ENCODE measurements at places on chromosomes 3 and 15.

DNA sequence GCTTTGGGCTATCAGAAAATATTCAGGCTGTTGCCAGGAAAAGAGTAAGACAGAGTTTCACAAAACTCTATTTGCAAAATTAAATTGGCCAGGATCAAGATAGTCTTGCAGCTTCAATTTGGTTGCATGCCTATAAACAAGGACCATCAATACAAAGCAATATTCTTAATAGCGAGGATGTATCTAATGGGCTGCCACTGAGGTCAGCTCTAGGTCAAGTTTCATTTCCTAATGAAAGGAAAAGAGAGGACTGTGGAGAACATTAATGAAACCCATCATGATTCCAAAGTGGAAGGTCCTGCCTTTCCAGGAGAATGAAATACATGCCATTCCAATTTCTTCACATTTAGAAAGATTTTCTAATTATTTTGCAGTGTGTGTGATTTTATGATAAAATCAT lies 273.5 kb downstream of the AGBL1 start:
- no peak for DNase-seq

DNA sequence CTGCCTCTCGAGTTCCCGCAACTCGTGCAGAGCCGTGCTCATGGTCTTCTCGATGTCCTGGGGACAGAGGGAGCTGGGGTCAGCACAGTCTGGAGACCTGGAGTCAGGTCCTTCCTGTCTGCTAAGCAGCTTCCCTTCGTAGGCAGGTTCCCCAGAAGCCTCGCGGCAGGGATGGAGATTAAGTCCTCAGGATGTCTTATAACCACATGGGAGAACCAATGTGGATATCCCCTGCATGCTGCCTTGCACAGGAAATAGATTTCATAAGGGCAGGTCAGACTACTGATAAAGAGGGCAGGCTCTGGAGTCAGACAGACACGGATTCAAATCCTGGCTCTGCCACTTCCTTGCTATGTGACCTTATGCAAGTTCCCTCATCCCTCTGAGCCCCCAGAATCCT lies 22.6 kb upstream of the RAD18 start:
- no peak for DNase-seq

GRCh38 chr3:34218706-34219385 lies 420.4 kb downstream of the PDCD6IP start:
- DNase-seq, result no peak

GRCh38 chr15:25858952-25859760 lies 4.0 kb downstream of the ATP10A start:
- no peak for DNase-seq

- no peak for DNase-seq
Measured at GRCh38 chr3:23837286-23837685, 31.5 kb downstream of the UBE2E1 start.

DNA sequence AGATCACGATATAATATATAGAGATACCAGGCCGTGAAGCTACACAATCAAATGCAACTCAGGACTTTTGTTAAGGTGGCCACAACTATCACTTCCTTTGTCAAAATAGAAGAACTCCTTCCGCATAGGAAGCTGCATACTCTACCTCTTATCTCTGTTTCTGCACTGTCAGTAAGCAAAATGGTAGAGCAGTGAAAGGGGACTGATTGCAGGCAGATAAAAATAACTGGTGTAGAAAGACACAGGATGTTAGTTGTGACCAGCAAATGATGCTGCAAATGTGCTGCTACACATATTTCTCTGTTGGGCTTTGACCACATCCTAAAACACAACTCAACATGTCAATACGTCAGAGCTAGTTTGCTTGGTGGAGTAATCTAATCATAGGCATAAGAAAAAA lies 16.3 kb upstream of the TRAT1 start:
- no peak for DNase-seq

DNA sequence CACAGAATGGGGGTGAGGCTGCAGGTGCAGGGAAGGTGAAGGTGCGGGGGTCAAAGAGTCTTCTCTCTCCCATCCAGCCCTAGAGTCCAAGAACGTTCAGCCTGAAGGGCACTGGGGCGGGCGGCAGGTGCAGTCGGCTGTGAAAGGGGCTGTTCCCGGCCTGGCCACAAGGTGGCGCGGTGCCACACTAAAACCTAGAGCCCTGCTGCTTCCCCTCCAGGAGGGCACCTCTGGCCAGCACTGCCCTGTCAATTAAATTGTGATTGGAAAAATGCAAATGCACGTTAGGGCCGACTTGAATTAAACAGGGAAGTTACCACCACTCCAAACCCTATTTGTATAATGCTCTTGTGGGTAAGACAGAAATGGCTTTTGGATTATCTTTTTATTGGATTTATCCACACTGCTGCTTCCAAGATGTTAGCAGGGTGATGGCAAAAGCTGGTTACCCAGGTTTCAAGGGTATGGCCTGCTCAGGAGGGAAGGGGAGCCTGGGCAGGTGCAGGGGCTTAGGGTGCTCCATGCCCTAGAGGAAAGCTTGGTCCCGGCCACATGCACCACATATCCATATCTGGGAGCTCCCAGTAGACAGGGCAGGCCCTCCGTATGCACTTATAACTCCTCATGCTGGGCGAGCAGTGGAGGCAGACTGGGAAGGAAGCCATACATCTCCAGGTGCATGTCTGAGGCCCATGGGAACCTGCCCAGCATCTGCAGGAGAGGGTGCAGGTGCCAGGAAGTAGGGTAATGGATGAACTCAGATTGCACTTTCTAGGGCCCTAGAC lies 119.8 kb downstream of the ADCY5 start:
- peak; percentile 52 for DNase-seq

DNA sequence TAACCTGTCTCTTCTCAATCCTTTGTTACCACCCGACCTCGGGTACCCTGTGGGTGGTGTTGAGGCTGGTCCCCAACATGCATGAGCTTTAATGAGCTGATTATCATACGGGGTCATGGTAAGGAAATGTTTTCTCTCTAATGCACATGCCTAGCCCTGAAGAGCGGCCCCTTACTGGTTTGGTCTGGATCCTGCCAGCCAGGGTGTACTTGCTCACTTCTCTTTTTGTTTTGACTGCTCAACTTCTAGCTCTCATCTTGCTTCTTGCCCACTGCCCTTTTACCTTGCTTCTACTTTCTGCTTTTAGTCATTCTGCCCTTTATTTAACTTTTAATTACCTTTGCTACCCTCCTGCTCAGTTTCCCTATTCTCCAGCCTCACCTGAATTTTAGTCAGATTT lies 44.3 kb upstream of the ACAD9 start:
- no peak for DNase-seq

DNA sequence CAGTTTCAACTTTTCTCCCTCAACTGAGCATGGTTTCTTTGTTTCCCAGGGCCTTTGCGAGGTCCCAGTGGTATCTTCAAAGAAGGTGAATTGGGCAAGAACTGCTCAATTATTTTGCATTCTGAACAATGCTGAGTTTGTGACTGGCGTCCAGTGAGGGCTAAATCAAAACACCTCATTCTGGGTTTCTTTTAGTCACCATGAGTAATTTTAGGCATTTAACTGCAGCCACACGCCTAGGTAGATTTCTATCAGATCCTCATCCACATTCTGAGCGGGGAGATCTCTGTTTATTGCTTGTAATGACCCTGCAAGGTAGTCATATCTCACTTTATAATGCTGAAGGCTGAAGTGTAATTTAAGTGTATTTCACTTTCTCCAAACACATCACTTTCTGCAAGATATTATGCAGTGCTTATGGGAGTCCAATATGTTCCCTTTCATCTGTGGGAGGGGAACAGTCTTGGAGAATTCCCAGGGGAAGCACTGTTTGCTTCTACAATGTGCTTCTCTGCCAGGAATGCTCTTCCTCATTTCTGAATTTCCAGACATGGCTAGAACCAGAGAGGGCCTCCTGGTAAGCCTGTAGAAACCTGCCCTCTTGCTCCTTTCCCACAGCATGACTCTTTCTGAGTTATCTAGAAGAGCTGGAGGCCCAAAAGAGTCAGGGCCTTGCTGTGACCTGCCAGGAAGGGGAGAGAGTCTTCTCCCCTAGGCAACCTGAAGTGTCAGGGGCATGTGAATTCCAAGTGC lies 91.7 kb downstream of the FRMD4B start:
- no peak for DNase-seq

DNA sequence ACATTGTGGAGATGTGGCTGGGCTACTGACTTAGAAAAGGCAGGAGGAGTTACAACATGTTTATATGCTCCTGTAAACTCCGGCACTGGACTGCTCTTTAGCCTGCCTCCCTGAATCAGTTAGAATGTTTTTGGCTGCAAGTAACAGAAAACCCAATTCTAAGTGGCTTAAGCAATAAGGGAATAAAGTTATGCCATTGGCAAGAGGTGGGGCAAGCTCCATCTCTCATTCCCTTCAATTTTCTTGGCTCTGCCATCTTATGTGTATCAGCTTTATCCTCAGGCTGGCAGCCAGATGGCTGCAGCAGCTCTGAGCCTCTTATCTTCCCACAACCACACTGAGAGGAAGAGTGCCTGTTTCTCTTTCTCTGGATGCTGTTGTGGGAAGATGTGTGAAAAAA lies 22.4 kb upstream of the MEIS2 start:
- DNase-seq, result no peak

GRCh38 chr3:133270631-133271030 lies 129.2 kb upstream of the BFSP2 start:
- no peak for DNase-seq

- no peak for DNase-seq
Measured at GRCh38 chr15:96002890-96003859, 327.3 kb upstream of the NR2F2 start.

- no peak for DNase-seq
Measured at GRCh38 chr3:47024932-47025331, 45.5 kb downstream of the NBEAL2 start.

DNA sequence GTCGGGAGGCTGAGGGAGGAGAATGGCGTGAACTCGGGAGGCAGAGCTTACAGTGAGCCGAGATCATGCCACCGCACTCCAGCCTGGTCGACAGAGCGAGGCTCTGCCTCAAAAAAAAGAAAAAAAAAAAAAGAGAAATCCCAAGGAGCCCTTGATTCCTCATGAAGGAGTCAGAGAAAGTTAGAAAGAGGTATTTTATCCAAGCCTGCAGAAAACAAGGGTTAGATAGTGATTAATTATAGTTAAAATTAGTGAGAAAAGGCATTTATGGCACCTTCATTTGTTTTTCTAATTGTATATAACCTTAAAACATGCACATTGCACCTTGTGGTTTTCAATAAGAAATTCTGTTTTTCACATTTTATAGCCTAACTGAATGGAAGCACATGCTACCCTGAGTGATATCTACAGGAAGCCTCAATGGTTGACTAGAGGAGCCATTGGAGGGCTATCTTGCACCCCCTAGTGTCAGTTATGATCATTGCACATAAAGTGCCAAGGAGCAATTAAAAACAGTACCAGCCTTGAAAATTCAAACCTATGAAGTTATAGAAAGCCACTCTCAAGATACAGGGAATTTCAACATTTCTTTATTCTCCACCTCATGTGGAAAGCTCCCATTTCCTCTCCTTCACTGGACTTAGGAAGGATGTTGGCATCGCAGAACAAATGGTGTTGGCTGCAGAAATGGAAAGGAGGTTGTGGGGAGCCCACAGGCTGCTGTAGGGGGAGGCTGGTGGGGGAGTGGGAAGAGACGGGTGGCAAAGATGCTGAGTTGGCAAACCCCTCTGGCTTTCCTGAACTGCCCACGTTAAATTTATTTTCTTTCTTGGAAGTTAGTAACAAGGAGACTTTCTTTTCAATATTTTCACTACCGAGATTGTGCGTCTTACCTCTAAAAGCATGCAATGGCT lies 48.5 kb downstream of the ITGA11 start:
- no peak for DNase-seq

DNA sequence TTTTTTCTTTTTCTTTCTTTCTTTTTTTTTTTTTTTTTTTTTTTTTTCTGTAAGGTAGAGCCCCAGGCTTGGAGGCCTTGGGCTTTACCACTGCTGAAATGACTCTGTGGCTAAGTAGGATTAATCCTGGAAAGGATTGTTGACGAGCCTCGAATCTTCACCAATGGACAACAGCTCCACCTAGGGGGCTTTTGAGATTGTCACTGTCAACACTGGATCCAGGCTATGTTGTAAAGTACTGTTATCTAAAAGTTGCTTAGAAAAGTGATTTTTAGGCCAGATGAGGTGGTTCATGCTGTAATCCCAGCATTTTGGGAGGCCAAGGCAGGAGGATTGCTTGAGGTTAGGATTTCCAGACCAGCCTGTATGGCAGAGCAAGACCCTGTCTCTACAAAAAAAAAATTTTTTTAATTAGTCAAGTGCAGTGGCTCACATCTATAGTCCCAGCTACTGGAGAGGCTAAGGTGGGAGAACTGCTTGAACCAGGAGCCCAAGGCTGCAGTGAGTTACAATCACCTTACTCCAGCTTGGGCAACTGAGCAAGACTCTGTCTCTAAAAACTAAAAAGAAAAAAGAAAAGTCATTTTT lies 41.6 kb downstream of the KLHL18 start:
- DNase-seq, result peak; percentile 5

DNA sequence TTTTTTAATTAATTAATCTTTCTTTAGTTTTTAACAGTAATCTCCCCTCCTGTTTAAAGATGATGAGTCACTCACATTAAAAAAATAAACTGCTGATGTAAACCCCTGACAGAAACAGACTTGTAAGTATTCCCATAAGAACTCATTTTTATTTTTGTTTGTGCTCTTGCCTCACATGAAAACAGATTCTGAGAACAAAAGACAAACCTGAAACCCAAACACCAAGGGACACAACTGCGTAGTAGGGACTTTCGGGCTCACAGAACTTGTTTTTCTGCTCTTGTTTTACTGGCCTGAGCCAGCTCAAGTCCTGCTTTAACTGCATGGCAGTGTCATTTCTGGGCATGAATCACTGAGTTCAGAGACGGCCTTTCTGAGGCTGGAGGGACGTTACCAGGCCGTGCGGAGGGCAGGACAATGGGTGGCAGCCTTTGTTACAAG lies 600.8 kb downstream of the FOXP1 start:
- DNase-seq, result no peak

- DNase-seq, result no peak
Measured at GRCh38 chr3:189813647-189814240, 182.6 kb downstream of the TP63 start.

DNA sequence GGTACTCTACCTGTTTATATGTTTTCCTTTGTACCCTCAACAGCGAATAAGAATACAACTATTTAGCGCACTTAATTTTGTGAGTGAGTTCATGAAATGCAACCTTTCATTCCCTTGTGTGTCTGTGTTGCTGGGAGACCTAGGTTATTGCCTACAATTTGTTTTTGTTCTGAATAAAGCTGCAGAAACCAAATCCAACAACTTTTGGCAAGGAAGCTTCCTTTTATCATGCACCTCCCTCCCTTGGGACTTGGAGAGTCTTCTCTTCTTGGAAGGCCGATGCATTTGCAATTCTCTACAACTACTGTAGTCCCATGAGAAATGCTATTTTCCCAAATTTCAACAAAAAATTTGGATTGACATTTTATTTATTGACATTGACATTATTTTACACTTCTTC lies 1002.4 kb upstream of the CADM2 start:
- DNase-seq, result no peak

GRCh38 chr15:34264076-34264475 lies 39.3 kb downstream of the EMC4 start:
- no peak for DNase-seq

- no peak for DNase-seq
Measured at GRCh38 chr3:120475722-120476377, 25.1 kb upstream of the FSTL1 start.

GRCh38 chr3:194135806-194136518 lies at the start of gene HES1:
Gene HES1 (plus strand): TSS chr3:194136148. CDS start chr3:194136381, 233 bp downstream.
- no peak for DNase-seq

GRCh38 chr15:73732930-73733329 lies 20.2 kb downstream of the INSYN1 start:
- no peak for DNase-seq

- no peak for DNase-seq
Measured at GRCh38 chr15:47434596-47434995, 282.7 kb upstream of the SEMA6D start.

- DNase-seq, result no peak
Measured at GRCh38 chr3:136584728-136585127, 167.4 kb downstream of the STAG1 start.

GRCh38 chr3:126542340-126543241 lies 16.1 kb downstream of the C3orf22 start:
- DNase-seq, result no peak

Data from stimulated activated CD8-positive, alpha-beta memory T cell treated with anti-CD3 and anti-CD28 coated beads, Interleukin-2, amount 100 ng/mL, for 1 hour (primary cell).